G401 (cell line): ENCODE measurements at places on chromosomes 7 and 10. TPM values are rescaled to one million over a fixed set of nuclear protein-coding genes. Genes with fewer than 3 reads are reported as not detected.

DNA sequence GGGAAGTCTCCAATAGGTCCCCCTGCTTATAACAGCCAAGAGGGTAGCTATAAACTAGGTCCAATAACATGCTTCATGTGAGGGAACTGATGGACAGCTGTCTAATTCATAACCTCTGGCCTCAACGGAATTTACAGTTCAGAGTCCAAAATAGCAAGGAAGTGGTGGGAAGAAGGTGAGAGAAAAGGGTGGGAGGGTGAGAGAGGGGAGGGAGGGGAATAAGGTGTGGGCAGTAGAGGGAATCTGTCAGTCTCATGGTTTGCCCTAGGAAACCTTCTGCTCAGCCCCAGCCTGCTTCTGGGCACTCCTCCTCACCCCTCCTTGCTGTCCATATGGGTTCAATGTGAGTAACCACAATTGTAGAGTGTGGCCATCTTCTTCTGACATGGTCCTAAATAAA, 133.4 kb upstream of the ADO start:
- DNase-seq = no peak

- no peak for DNase-seq
These were observed 95.9 kb upstream of the HDAC9 start for GRCh38 chr7:18399436-18400235.

DNA sequence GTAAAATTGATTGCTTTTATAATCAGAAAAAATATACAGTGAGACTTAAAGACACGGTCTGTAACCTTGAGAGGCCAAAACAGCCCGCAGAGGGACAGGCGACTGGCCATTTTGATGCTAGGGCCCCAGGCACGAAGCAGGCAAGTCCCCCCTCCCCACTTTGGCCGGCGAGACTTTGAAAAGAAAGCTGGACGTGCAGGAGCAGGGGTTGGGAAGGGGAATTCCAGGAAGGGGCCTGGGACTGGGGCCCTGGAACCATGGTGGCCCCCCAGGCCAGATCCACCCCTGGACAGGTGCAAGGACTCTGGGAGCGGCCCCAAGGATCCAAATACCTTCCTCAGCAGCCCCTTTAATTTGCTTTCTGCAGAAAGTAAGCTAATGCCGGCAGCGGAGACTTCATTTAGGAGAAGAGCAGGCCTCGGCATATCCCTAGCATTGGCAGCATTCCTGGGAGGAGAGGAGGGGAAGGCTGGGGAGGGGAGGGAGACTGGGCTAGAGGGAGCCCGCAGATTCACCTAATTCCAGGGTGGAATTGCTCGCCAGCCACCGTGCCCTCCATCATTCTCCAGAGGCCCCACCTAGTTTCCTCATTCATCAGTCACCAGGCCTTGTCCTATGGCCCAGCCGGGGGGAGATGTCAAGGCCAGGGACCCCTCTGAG, 24.9 kb upstream of the TNRC18 start:
- no peak for DNase-seq

DNA sequence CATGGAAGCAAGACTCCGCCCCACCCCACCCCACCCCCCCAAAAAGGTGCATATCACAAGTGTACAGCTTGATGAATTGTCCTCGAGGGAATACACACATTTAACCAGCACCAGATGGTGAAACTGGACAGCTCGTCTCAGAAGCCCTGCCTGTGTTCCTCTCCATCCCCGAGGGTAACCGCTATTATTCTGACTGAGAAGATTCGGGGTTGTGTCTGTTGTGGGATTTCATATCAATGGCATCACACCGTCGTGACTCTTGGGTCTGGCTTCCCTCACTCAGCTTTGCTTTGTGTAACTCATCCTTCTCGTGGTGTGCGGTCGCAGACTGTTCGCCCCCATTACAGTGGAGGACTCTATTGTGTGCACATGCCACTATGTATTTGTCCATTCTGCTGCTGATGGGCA, 18.9 kb downstream of the PODXL start:
- no peak for DNase-seq

SPDYE3 gene
- total RNA-seq = not detected in 2 replicates

TLL2 gene
- total RNA-seq = 0.37 and 0.44 TPM in 2 replicates

MMD2 gene
- total RNA-seq = not detected in 2 replicates

DYDC2 gene
- total RNA-seq = not detected in 2 replicates

DNA sequence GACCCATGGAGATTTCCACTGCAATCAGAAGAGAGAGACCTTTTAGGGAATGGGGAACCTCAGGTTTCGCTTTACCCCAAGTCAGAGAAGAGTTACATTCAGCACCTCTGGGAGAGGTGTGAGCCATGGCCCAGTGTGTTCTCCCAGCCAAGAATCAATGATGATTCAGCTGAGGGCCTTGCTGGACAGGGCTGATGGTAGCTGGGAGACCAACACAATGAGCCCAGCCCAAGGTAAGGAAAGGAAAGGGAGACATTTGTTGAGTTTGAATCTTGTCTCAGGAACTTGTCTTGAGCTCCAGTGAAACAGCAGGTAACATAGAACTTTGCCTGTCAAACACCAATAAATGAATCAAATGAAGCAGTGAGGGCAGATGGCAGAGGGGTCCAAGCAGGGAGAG, 14.0 kb upstream of the PPIA start:
- DNase-seq = no peak

- no peak for DNase-seq
These were observed 525.3 kb downstream of the ZNF33B start for GRCh38 chr10:42113158-42113450.

DNA sequence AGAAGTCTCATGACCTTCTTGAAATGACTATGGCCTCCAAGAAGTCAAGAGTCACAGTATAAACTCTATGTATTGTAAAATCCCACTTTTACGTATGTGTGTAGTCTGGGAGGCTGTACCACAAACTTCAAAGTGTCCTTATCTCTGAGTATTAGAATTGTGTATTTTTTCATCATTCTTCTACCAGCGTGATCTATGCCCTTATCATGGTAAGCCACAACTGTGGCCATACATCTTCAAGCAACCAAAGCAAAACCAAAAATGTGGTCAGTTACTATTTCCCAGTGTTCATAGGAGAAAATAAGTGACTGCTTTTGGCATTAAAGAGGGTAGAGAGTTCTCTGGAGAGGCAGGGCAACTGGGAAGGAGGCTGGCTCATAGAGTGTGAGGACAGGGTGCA, 42.8 kb downstream of the SPOCK2 start:
- no peak for DNase-seq

- DNase-seq = no peak
These were observed 127.8 kb upstream of the BTBD16 start for GRCh38 chr10:122143238-122143841.

DNA sequence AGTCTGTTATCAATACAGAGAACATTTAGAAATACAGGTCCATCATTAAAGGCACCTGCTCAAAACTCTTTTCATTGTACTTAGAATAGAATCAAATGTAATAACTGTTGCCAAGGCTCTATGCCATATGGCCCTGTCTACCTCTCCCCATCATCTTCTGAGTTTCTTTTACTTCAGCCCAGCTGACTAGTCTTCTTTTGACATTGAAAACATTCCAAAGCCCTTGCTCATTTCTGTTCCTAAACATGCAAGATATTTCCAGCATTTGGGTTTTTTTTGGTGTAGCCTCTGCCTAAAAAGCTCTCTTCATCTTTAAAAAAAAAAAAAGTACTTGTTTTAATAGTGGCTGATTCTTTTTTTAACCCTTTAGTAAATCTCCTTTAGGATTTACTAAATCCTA, 165.5 kb upstream of the SMIM30 start:
- no peak for DNase-seq

SNCG gene
- 53.5 and 71.1 TPM in 2 replicates for total RNA-seq

DNA sequence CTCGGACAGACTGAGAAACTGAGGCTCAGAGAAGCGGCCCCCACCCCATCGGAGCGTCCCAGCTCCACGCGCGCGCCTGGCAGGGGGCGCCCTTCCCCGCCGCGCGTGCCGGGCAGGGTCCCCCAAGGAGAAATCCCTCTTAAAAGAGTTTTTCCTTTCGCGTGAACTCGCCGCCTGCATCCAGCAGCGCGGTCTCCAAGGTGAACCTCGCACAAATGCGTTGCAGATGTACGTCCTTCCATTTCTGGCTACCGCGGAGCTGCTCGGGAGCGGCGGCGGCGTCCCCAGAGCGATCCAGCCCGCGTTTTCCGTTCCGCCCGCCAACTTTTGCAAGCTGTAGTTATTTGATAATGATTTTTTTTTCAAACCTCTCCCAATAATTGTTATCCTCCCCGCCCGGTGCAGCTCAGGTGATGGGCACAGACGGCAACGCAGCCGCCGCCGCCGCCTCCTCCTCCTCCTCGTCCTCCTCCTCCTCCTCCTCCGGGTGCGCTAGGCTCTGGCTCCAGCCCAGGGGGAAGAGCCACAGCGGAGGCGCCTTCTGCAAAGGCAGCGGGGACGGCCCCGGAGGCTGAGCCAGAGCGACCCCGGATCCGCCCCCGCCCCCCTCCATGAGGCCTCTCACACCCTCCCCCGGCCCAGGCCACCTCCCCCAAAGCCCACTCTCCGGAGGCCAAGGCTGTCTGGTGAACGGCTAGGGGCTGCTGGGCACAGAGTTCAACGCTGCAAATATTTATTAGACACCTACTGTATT, 74.0 kb upstream of the CUX1 start:
- peak; percentile 23 for DNase-seq

DNA sequence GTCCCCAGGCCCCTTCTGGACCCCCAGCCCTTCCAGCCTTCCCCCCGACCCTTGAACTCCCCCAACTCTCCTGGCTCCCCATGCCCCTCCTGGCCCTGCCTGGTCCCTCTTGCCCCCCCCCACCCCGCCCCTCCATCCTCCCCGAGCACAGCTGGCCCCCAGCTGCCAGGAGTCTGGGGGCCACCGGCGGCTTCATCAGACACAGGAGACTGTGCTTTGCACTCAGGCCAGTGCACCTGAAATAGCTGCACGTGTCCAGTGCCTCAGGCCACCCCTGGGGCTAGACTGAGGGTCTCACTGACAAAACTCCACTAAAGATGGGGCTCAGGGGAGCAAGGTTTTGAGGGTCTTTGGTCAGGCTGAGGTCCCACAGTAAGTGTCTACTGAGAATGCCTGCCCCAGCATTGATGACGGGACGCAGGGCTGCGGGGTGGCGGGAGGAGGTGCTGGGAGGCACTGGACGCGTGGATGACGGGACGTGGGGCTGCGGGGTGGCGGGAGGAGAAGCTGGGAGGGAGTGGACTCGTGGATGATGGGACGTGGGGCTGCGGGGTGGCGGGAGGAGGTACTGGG, 6.5 kb downstream of the FOXL3 start:
- DNase-seq = no peak

BUB3 gene
- total RNA-seq = 101 and 157 TPM in 2 replicates

DNA sequence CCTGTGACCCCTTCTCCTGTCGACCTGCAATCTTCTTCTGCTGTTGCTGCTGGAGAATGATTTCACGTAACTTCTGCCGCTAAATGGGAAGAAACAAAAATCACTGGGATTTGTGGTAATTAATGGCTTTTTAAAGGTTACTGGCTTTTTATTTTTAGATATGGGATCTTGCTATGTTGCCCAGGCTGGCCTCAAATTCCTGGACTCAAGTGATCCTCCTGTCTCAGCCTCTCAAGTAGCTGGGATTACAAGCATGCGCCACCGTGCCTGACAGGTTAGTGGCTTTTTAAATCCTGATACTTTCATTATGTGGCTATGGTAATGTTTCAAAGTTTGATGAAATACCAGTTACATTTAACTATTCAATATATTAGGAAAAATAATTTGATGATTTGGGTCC, 154.6 kb downstream of the GALNT11 start:
- DNase-seq = no peak

PNLIPRP2 gene
- total RNA-seq = not detected in 2 replicates

AOAH gene
- total RNA-seq = 3.2 and 5.2 TPM in 2 replicates

GGCT gene
- total RNA-seq = 59.2 and 89.5 TPM in 2 replicates

GRCh38 chr7:39688611-39689480, 65.5 kb downstream of the RALA start:
- DNase-seq = no peak

CUTC gene
- total RNA-seq = 6.6 and 17.0 TPM in 2 replicates

GRCh38 chr7:4479367-4480039, 202.6 kb upstream of the FOXK1 start:
- DNase-seq = no peak

- DNase-seq = no peak
These were observed 38.3 kb upstream of the CDCA7L start for GRCh38 chr7:21984042-21984441.

- DNase-seq = no peak
These were observed 18.9 kb upstream of the OPN4 start for GRCh38 chr10:86635402-86635801.
